Stimulated activated CD4-positive, alpha-beta T cell treated with anti-CD3 and anti-CD28 coated beads, Interleukin-1b, Interleukin-23, amount 100 ng/mL, for 1 hour (primary cell): ENCODE measurements at places on chromosomes 11 and 22.
A peak's percentile ranks its signal among the peaks of the same experiment; 100 is the strongest.

GRCh38 chr11:78656327-78656726 is 81.7 kb upstream of the NARS2 start:
- DNase-seq, result no peak

DNA sequence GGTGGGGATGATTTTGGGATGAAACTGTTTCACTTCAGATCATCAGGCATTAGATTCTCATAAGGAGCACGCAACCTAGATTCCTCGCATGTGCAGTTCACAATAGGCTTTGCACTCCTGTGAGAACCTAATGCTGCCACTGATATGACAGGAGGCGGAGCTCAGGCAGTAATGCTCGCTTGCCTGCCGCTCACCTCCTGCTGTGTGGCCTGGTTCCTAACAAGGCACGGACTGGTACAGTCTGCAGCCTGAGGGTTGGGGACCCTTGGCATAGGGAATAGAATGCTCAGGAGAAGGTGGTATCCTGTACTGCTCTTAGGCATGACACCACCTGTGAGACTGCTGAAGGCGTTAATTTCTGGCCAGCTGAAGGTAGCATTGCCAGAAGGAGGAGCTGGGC is 47.0 kb downstream of the STIM1 start:
- no peak for DNase-seq

DNA sequence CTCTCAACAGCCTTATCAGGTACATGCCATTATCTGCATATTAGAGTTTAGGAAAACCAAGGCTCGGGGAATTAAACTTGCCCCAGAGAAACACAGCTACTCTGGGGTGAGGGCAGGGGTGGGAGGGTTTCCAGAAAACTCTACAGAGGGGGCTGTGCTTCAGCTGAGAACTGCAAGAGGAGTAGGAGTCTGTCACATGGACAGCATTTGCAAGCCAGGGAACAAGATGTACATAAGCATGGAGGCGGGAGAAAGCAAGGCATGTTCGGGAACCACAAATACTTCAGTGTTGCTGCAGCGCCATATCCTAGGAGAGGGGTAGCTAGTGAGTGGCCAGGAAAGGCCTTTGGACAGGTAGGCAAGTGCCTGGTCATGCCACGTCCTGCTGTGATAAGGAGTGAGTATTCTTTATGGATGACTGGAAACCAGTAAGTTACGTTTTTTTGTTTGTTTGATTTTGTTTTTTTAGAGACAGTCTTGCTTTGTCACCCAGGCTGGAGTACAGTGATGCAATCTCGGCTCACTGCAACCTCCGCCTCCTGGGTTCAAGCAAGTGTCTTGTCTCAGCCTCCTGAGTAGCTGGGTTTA is 57.2 kb downstream of the GRAMD1B start:
- DNase-seq, result no peak

GRCh38 chr11:32487270-32487669 is 51.9 kb upstream of the WT1 start:
- DNase-seq, result no peak

GRCh38 chr22:20526628-20527355 is 19.4 kb downstream of the MED15 start:
- no peak for DNase-seq

GRCh38 chr11:235180-235579 is 962 bp downstream of the SIRT3 start:
- DNase-seq, result no peak

- no peak for DNase-seq
These were observed 28.4 kb upstream of the PAMR1 start for GRCh38 chr11:35553831-35554230.

DNA sequence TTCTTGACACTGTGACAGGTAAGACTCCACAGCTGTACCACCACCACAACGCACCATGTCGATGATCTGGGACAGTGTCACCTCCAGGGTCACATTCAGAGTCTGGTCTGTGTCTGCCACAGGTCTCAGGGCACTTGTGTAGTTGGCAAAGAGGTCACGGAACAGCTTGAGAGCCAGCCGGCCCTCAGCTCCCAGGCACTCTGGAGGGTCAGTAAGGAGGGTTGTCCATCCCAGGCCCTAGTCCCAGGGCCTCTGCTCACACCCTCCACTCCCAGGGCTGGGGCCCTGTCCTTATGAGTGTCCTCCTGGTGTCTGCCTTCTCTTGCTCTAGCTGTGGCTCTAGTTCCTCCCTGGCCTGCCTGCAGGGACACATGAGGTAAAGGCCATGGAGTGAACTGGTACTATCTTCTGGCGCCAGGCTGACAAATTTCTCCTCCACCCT is 1.4 kb downstream of the CHRNA10 start:
- no peak for DNase-seq

DNA sequence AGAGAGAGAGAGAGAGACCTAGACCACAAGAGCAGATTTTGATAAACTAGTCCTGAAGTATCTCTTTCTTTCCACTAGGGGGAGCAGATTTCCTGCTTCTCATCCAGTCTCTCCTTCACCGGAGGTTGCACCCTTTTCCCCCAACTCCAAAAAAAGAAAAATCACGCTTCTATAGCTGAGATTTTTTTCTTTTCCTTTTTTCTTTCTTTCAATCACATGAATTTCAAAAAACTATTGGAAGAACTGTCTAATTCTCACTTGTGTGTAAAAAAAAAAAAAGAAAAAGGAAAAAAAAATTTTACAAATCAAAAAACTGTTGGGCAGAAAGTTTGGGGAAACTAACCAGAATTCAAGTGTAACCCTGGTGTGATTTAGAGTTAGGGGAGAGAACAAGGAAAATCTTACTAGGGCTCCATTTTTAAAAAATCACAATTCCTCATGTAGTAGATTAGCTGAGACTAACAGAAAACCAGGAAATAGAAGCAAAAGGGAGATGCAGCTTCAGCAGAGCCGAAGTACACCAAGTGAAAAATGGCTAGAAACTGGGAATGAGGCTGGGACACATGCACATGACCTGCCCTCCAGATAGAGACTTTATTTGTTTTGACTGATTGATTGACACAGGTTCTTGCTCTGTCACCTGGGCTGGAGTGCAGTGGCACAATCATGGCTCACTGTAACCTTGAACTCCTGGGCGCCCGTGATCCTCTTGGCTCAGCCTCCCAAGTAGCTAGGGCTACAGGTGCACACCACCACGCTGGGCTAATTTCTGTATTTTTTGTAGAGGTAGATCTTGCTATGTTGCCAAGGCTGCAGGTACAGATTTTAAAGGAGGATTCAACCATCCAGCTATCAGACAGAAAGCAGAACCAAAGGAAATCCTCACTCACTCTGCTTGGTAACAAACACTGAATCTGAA is 27.1 kb downstream of the SDHD start:
- no peak for DNase-seq

- DNase-seq, result no peak
These were observed 21.6 kb downstream of the ASPHD2 start for GRCh38 chr22:26450453-26451185.

DNA sequence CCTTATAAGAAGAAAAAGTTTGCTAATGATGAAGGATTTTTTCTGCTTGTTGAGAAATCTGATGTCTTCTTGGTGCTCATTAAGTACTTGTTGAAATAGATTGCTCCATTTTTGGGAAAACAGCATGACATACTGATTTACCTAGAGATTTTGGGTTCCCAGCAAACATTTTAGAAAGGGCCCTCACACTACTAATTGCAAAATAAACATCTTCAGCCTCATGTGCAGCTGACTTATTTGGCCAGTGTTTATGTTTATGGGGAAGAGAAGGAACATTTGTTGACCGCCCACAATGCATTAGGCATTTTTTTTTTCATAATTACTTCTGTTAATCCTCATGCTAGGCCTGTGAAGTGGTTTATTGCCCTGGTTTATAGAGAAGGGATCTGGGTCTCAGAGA is 40.1 kb downstream of the LDLRAD3 start:
- no peak for DNase-seq

DNA sequence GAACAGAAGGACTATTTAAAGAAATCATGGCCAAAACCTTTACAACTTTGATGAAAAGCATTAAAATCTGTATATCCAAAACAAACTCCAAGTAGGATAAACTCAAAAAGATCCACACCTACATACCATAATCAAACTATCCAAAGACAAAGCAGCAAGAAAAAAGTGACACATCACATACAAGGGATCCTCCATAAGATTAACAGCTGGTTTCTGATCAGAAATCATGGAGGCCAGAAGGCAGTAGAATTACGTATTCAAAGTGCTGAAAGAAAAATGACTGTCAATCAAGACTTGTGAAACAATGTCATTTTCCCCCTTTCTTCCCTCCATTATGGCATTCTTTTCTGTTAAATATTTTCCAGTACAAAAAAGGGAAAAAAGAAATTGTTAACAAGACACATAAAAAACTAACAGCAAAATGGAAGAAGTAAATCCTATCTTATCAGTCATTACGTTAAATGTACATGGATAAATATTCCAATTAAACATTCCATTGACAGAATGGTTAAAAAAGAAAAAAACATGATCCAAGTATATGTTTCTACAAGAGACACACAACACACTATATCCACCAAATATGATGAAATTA is 34.2 kb upstream of the ARHGAP32 start:
- no peak for DNase-seq

- no peak for DNase-seq
These were observed 854.0 kb downstream of the BRD1 start for GRCh38 chr22:48973694-48974041.

- DNase-seq, result no peak
These were observed 31.6 kb upstream of the WNT11 start for GRCh38 chr11:76237914-76238313.

GRCh38 chr11:47143322-47143721 is 33.4 kb downstream of the ARFGAP2 start:
- DNase-seq, result no peak

DNA sequence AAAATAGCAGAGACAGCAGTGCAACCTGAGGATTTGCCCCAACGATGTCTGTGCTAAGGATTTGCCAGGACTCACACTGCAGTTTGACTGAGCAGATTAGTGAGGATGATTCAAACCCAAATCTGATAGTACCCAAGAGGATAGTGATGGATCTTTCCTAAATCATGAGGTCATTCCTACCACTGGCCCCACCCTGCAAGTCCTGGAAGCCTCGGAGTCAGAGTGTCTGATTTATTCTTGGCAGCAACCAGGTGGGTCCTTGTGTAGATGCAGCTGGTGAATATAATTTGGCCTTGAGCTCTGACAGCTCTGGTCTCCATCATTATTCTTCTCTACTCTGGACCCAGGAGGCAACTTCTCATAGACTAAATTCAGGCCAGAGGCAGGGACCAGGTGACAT is 179.3 kb upstream of the RAG2 start:
- DNase-seq, result no peak

- no peak for DNase-seq
These were observed 9.8 kb downstream of the KRTAP5-6 start for GRCh38 chr11:1706634-1707400.

- DNase-seq, result no peak
These were observed 7.8 kb upstream of the TMEM216 start for GRCh38 chr11:61384271-61385242.

- no peak for DNase-seq
These were observed at the start of gene LPXN for GRCh38 chr11:58575377-58576020. Gene LPXN (minus strand): TSS chr11:58575856. CDS start chr11:58575772, 84 bp downstream.

- no peak for DNase-seq
These were observed 162.4 kb upstream of the LMO1 start for GRCh38 chr11:8426076-8426475.

DNA sequence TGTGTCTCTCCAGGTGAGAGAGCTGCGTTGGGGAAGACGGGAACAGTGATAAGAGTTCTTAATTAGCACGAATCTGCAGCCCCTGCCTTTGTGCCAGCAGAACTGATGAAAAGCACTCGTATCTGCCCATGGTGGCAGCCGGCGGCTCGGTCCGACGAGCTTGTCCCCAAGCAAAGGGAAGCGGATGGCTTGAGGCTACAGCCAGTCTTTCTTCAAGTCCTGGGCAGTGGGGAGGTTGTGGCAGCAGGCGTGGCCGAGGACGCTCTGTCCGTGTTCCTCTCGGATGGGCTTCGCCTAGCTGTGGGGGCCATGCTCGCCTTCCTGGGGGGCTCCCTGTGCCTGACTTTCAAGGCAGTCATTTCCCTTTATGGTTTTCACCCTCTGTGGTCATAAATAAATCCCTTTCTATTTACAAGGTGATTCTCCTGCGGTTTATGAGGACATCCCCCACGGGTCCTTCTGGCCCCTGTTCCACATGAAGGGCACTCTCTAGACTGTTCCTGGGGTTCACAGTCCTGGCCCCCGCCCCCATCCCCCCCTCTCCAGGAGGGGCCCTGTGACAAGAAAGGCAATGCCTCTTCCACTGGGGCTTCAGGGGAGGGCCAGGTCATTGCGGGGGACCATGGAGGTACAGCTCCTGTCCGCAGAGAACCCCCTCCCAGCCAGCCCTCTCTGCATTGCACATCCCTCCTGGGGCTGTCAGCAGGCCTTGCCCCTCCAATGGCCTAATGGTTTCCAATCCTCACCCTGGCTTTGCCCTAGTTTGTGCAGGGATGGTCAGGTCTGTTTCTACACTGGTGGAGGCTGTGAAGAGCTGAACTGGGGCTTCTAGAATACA is 1212.3 kb downstream of the BRD1 start:
- DNase-seq, result no peak

GRCh38 chr11:33575311-33575710 is 125.3 kb downstream of the C11orf91 start:
- DNase-seq, result no peak

- DNase-seq, result no peak
These were observed 275.6 kb downstream of the BRD1 start for GRCh38 chr22:49551897-49552614.

DNA sequence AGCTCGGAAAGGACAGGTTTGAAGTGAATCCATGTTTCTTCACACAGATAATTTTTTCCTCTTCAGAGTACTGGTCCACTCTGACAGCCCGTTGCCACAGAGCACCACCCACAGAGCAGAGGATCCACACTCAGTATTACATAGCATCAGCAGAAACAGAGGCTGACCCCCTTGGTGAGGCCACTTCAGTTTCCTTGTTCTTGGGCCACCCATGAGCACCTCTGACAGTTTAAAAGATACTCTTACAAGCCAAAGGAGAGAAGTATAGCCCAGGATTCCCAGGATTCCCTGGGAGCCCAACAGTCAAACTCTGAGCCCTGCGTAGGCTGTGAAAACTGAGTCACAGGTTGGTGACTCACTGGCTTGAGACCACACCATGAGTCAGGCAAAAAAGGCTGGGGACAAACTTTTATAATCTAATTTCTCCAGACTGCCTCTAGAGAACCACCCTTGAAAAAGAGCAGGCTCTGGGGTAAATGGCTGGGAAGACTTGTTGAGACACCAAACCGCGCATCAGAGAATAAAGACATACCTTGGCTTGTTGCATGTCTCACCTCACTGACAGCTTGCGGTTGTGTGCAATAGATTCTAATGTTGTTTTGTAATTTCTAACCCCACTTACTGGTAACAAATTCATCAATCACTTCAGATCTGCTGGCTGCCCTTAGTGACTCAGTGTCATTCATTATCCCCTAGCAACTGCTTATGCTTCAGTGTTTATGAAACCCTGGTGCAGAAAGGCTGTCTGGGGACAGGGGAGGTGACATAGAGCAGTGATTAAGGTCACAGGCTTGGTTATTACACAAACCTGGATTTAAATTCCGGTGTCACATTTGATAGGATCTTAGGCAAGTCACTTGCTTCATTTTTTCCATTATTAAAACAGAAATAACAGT is 56.9 kb upstream of the PRSS23 start:
- peak; percentile 4 for DNase-seq

GRCh38 chr11:84720706-84721402 is 906.3 kb downstream of the DLG2 start:
- DNase-seq, result no peak

GRCh38 chr11:124724979-124725718 is 14.6 kb upstream of the NRGN start:
- no peak for DNase-seq
